ENCODE measurements at places on chromosomes 11 and 22.

DNA sequence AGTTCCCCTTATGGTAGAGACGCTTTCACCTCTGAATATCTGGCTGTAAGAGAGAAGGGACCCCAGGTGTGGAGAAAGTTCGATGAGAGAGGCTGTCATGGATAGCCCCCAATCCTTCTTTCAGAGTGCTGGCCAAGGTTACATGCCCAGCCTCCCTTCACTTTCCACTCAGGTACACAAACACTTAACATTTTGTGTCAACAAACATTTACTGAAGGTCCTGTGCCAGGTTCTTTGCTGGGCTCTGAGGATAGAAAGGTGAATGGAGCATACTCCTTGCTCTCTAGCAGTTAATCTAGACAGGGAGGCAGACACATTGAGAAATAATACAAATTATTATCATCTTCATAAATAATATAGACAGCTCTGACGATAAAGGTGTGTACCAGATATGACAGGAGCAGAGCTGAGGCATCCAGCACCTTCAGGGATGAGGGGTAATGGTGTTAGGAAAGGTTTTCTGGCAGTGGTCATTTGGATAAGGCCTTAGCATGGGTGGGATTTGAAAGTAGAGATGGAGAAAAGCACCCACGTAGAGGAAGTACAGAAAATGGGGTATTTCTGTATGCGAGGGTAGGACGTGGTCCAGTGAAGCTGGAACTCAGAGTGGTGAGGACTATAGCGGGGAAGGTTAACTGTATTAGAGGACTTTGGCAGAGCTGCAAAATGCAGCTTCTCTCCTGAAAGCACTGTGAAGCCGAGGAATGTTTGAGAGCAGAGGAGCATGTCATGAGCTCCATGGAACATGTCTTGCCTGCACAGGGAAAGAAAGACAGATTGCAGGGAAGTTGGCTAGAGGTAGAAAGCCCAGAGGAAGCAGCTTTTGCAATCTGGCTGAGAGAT, 19.6 kb downstream of the PPFIBP2 start:
- DNase-seq, result no peak

DNA sequence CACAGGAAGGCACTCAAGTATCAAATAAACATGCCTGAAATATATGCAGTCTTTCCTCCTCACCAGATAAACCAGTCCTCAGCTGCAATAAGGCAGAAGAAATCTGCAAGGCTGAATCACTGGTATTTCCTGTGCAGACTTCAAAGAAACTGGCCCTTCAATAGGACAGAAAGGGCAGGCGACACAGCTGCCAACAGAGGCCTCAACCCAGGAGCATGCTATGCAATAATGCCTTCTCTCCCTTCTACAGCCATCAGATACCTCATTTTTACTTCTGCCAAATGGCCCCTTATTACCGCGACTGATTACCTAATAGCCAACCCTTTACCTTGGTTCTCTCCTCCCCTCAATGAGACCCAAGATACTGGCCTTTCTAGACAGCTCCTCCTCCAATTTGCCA, 8.0 kb downstream of the NUMA1 start:
- no peak for DNase-seq

GRCh38 chr11:62432695-62433094, 13.9 kb downstream of the SCGB1A1 start:
- no peak for DNase-seq

DNA sequence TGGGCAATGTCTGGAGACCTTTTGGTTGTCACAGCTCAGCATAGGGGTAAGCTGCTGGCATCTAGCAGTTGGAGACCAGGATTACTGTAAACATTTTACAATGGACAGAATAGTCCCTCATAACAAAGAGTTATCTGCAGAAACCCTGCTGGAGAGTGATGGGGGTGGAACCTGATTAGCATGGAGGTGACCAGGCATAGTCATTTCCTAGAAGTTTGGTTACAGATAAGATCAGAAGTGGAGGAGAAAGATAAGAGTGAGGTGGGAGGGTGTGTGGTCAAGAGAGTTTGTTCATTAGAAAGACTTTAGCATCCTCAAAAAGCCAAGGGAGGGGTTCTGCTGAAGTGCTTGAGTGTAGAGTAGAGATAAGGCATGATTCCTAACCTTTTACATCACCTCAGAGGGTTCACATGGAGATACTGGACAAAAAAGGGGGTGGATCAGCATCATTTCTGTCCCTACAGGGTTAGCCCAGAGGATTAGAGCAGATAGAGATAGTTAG, 38.8 kb downstream of the PRDM11 start:
- DNase-seq, result no peak

- no peak for DNase-seq
These were observed 290.3 kb upstream of the API5 start for GRCh38 chr11:43021466-43021865.

DNA sequence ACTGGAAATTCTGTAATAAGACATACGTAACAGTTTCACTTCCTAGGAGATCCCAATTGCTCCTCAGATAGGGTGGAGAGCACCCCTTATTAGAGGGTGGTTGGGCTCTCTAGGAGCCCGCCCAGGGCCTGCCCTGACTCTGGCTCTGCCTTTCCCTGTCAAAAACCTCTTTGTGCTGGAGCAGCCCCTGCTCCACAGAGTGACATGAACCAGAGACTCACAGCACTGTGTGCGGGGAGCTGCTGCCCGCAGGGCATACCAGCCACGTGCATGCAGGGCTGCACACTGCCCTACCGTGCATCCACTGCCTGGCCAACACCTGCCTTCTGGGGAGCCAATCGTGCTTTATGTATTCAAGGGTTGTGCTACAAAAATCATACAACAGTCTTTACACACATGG, 24.3 kb downstream of the KCNQ1OT1 start:
- DNase-seq, result no peak

GRCh38 chr22:42720263-42721044, at the start of gene A4GALT:
TSS of gene A4GALT (minus strand) at chr22:42720870. CDS start at chr22:42693951, 26,919 bp downstream.
- no peak for DNase-seq

DNA sequence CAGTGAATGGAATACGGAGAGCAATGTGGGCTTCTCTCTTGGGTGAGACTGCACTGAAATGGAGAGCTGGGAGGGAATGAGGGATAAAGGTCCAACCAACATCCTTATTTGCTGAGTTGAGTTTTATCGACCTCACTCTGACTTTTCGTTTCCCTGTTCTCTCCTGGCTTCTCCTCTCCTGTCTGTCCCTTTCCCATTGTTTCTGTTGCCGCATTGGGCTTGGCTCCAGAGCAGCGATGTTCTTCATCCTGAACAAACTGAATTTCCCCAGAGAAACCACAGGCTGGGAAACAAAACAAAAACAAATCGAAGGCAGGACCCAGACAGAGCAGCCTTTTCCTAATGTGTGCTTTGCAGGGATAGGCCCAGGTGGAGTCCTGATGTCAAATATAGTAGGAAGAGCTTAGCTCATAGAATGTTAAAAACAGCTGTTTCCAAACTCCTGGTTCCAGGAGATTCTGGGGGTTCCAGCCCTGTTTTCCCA, 30.0 kb downstream of the MOV10L1 start:
- no peak for DNase-seq

GRCh38 chr22:45502215-45503049, at the start of gene FBLN1:
TSS of gene FBLN1 (plus strand) at chr22:45502883. CDS start at chr22:45502986, 103 bp downstream.
- DNase-seq, result no peak

DNA sequence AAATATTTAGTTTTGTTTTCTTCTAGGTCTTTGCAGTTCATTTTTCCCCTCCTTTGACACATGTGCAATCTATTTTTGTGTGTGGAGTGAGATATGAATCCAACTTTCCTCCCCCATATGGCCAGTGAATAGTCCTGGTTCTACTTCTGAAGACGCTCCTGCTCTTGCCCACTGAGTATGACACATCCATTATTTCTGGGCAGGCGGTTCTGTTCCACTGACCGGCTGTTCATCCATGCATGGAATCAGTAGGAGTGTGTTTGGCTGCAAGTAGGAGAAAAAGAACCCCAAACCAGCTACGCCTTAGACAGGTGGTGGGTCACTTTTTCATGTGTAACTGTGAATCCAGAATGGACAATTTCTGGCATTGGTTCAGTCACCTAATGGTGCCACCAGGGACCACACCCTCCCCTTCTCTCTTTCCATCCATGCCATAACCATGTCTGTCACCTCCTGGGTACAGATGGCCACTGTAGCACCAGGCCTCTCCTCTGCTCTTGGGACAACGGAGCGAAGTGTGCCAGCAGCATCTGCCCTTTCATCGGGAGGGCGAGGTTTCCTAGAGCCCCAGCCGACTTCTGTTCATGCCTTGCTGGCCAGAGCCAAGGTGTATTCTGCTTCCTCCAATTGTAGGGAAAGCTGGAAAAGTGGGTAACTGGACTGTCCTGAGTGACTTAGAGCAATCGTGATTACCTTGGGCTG, 67.4 kb upstream of the SLC22A12 start:
- DNase-seq, result no peak

DNA sequence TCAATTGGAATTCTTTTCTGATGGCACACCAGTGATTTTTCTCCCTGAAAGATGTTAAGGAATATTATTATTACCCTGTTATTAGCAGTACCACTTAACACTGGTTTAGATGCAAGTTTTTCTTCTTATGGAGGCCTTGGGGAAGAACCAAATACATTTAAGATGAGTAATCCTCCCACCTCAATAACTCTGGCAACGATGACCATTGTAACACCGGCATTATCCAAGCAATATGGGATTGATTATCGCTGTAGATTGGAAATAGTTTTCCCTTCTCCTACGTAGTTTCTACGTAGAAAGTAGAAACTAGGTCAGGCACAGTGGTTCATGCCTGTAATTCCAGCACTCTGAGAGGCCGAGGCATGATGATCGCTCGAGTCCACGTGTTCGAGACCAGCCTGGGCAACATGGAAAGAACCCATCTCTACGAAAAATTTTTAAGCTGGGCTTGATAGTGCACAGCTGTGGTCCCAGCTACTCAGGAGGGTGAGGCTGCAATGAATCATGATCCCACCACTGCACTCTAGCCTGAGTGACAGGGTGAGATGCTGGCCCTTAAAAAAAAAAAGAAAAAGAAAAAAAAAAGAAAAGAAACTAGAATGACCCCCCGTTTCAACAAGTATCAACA, 45.5 kb downstream of the PACSIN2 start:
- DNase-seq, result no peak

GRCh38 chr11:10319702-10320558, 15.1 kb downstream of the ADM start:
- DNase-seq, result no peak

GRCh38 chr11:16839821-16840220, 101.4 kb downstream of the C11orf58 start:
- DNase-seq, result no peak

- DNase-seq, result no peak
These were observed 319.3 kb upstream of the B3GAT1 start for GRCh38 chr11:134731213-134731961.

DNA sequence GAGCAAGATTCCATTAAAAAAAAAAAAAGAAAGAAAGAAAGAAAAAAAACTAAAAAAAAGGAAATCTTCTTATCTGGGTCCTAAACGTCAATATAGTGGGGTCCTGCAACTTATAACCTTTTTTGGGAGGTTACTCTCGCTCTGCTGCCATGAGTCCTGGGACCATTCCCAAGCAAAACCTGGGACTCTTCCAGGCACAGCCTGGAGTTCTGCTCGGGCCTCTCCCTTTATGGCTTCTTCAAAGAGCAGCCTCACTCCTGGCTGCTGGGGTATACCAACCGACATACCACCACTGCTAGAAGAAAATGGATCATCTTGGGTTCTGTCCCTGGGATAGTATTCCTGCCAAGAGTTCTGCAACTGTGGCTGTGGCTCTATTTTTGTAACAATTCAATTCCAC, 14.1 kb upstream of the CKAP5 start:
- no peak for DNase-seq

DNA sequence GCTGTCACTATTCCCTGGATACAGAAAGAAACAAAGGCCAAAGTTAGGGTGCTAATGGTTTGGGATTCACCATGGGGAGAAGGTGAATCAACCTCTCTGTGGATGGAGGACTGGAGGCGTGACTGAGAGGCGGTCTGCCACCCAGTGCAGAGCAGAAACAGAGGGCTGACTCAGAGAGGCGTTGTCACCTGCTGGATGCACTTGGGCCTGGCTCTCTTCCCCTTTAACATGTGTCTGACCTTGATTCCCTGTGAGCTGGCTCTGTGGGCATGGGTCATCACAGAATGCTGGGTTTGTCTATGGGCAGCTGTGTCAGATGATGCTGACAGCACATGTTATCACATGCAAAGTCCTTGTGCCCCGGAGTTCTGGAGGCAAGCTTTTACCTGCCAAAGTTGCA, 75.9 kb downstream of the LDLRAD3 start:
- no peak for DNase-seq

- no peak for DNase-seq
These were observed 3.2 kb downstream of the CHST1 start for GRCh38 chr11:45662096-45662664.

DNA sequence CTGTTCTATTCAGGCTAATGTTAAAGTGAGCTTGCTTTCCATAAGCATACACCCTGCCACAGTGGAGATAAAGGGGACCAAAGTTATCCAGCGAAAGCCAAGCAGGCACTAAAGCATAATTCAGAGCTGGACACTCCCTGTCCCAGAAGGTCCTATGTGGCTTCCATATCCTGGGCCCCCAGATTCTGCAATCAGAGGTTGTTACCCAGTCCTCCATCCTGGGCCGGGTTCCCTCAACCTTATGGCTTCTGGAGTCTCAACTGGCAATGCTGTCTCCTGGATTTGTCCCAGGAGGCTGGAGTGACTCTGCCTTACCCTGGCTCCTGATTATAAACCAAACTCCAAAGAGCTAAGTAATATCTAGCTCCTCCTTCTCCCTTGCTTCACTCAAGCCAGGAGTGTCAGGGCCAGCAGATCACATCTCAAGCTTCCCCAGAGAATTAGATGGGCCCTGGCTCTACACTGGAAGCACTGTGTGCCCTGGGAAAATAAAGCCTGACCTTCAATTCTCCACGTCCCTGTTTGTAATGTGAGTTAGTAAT, 14.0 kb upstream of the SMIM35 start:
- DNase-seq, result no peak

DNA sequence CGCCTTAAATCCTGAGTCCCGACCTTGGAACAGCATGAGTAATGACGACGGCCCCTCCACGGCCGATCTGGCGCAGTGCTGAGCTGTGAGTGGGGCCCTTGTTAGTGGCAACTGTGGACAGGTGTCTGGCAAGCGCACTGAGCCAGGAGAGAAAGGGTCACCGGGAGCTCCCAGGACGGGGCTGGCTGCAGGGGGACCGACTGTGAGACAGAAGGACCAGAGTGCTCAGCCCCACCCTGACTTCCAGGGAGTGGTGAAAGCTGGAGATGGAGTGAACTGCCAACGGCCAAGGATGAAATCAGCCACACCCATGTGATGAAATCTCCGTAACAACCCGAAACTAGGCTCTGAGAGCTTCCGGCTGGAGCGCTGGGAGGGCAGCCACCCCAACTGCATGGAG, 228.6 kb downstream of the BRD1 start:
- DNase-seq, result no peak

GRCh38 chr22:36757668-36758211, 18.2 kb downstream of the IFT27 start:
- DNase-seq, result no peak

Measured in NCI-H1417 treated with DMSO at 0.1 percent for 48 hours (cell line).